Mesenteric fat pad (tissue), 1 donor: ENCODE measurements at places on chromosomes 13 and 19.

DNA sequence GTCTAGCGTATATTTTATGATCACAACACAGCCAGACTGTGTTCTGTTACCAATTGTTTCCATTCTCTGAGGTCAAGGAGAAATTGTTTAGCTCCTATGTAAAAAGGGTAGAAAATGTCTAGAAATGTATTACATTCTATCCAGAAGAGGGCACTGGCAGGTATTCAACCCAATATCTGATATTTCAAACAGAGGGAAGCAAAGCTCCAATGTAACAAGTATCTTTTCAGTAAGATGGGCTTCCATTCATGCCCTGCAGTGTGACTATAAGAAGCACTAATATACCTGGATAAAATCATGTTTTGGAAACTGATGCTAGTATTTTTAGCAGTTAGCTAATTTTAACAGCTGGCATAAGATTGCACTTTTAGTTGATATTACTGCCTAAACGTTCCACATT lies 312.7 kb downstream of the FGF14 start:
- DNase-seq: no peak

DNA sequence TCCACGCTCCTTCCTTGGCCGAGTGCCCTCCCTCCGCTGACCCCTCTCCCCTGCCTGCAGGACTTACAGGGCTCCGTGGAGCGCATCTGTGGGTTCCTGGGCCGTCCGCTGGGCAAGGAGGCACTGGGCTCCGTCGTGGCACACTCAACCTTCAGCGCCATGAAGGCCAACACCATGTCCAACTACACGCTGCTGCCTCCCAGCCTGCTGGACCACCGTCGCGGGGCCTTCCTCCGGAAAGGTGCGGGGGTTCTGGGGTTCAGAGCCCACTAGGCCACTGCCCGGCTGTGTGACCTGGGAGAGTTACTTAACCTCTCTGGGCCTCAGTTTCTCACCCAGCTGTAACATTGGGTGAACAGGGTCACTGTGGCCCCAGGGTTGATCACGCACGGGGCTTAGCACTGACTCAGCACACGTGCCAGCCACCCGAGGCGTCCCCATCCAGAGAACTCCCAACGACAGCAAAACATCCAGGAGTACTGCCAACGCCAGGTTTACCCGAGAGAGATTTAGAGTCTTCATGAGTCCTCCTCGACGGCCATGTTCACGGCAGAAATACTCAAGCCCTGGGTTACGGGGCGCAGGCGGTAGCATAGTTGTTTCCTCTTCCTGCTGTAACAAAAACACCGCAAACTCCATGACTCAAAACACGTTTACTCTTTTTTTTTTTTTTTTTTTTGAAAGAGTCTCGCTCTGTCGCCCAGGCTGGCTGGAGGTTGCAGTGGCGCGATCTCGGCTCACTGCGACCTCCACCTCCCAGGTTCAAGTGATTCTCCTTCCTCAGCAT lies 9.7 kb upstream of the SPACA4 start:
- no peak for DNase-seq

DNA sequence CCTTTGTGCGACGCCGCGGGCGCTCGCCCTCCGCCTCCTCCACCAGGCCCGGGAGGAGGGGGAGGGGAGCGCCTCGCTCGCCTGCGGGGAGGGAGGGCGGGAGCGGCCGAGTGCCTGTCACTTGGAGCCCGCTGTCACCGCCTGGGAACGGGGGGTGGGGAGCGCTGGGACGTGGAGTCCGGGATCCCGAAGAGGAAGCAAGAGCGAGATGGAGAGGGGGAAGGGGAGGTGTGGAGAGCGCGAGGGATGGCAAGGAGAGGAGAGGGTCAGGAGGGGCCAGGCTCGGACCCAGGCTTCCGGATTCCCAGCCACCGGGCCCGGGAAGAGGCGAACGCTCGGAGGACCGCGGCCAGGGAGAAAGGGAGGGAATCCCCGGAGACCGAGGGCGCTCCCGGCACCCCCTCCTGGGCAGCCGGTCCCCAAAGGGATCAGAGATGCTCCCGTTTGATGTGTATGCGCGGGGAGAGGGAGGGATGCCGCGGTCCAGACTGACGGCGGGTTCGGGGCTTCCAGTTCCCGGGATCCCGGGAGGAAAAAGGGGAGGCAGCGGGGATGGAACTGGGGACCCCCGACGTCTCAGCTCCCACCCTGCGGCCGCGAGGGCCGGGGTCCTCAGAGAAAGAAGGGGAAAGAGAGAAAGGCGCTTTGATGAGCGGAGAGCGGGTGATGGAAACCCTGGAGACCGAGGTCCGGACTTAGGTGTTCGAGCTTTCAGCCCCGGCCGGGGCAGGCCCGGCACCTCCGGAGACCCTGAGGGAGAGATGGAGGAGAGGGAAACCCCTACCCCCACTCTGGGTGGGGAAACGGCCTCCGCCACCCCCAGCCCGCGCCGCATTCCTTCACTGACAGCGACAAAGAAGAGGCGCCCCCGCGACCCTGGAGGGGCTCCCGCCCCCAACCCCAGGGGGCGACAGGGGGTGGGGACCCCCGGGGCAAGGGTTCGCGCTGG lies 4.7 kb upstream of the DPF1 start:
- DNase-seq: no peak

GRCh38 chr19:29631450-29631849 lies 25.4 kb downstream of the POP4 start:
- no peak for DNase-seq

DNA sequence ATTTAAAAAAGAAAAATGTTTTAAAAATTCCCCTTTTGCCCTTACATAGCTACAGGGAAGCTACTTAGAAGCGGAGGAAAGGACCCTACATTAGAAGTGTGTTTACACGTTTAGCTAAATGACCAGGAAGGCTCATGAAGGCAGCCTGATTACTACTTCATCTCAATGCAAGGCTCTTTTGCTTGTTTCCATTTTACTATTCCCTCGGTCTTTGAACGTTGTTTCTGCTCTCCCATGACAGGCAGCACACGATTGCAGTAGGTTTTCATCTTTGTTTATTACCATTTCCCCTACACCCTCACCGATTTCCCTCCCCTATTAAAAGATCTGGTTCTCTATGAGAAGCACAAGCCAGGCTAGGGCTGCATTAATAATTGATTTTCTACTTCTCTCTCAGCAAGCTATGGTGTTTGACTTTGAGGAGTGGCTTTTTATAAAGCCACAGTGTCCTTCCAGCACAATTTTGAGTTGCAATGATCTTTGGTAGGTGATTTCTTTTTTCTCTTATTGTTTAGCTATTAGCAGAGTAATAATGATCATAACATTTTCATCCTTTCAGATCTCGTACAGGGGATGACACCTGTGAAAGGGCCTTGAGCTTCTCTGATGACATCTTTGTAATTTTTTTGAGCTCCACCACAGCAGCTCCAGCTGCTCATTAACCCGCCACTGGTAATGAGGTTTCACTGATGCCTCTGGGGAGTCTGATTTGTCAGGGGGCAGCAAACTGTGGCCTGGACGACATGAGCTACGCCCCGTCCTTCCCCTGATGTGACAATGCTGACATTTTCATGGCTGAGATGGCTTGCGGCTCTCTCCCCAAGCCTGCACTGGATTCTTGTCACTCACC lies 670.3 kb downstream of the UQCRFS1 start:
- no peak for DNase-seq

GRCh38 chr13:53220038-53220437 lies 191.4 kb downstream of the OLFM4 start:
- DNase-seq: no peak

- DNase-seq: no peak
These were observed 8.2 kb upstream of the SUCLA2 start for GRCh38 chr13:48009284-48009683.

DNA sequence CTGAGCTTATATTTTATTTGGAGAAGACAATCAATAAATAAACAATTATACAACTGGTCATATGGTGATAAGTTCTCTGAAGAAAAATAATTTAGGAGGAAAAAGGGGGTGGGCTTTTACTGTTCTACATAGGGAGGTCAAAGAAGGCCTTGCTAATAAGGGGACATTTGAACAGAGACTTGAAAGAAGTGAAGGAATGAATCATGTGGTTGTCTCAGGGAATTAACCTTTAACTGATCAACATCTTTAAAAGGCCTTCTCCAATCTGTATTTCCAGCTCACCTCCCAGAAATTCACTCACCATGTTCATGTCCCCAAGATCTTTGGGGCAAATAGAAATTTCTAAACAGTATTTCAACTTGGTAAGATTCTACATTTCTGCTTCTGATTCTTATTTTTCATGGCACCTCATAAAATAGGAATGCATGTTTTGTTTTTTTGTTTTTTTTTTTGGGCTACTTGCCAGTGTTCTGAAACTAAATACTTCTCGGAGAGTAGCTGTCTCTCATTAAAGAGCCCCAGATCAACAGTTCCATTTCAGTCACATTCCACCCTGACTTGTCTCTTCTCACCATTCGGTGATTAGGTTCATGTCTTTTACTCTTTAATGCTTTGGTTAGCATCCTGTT lies 19.2 kb upstream of the LPAR6 start:
- DNase-seq: no peak

DNA sequence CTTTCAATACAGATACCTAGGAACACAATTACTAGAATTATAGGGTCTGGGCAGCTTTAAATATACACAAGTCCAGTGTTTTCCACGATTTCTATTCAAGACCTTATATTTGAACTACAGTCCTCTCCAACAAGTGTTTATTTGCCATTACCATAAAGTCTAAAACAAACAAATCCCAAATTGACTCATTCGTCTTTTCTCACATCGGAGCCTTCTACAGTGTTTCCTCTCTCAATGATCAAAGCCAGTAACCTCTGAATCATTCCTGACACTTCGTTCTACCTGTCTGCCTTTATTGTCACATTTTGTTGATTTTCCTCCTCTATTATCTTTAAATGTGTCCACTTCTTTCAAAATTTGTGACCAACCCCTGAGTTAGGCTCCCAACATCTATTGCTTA lies 1356.5 kb upstream of the SLC10A2 start:
- no peak for DNase-seq

DNA sequence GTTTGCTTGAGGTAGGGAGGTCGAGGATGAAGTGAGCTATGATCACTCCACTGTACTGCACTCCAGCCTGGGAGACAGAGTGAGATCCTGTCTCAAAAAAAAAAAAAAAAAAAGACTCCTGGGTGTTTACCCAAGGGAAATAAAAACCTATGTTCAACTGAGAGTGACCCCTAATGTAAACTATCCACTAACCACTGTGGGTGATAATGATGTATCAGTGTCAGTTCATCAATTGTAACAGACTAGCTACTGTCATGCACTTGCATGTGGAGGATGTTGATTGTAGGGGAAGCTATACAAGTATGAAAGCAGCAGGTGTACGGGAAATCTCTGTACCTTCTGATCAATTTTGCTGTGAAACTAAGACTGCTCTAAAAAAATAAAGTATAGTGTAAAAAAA lies 2.6 kb upstream of the CIB3 start:
- DNase-seq: no peak

DNA sequence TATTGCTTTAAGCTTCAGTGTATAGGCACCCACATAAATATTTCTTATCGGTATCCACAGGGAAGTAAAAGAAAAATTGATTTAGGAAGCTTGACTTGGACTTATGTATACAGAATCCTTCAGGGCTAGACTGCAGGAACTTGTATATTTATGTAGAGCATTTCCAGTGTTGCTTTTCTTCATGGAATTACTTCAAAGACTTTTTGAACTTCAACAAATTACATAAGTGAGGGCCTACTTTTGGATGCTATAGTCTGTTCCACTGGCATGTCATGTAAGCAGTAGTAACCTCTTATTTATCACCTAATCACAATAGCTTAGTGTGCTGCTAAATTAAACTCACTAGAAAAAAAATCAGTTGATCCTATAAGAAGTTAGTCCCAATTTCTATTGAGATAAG lies 557.9 kb upstream of the SLITRK6 start:
- no peak for DNase-seq

GRCh38 chr13:21613791-21614190 lies 9.8 kb upstream of the MICU2 start:
- no peak for DNase-seq

GRCh38 chr19:12789098-12789903 lies 2.0 kb upstream of the JUNB start:
- no peak for DNase-seq

DNA sequence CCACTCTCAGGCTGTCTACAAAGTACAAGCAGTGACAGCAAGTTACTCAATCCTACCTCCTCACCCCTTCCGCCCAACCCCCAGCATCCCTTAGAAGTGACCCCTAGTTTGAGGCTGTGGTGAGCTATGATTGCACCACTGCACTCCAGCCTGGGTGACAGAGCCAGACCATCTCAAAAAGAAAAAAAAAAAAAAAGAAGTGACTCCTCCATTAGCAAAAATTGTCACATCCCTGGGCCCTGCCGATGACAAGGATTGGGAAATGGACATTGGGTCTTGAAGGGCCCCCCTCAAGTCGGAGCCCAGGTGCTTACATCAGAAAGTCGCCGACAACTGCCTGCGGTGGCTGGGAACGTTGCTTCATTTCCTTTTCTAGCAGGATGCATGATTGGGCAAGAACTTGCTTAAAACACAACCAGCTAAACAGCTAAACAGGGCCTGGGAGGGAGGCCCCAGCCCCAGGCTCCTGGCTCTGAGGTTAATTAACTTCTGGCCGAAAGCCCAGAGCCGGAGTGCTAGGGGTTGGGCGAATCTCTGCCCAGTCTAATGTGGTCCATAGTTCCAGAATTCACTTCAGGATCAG lies 15.3 kb downstream of the RAB3D start:
- DNase-seq: no peak

- no peak for DNase-seq
These were observed 496.7 kb downstream of the COG6 start for GRCh38 chr13:40152145-40152544.

- DNase-seq: no peak
These were observed 2678.4 kb downstream of the PCDH9 start for GRCh38 chr13:64551755-64552154.

DNA sequence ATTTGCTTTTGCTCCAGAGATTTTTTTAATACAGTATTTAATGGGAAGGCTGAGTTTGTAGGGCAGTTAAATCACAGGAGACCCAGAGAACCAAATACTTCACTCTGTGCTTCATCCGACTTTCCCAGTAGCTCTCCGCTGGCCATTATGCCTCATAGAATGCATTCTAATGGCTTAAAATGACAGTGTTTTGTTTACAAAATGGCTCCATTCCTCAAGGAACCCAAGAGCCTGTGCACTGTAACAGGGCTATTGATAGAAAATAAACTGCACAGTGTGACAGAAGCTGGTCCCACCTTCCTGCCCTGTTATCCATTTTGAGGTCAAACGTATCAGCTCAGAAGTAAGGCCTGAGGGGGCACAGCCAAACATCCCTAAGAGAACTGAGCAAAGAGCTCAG lies 136.5 kb downstream of the RAP2A start:
- DNase-seq: no peak

GRCh38 chr19:49985871-49986270 lies 24.9 kb upstream of the SIGLEC11 start:
- DNase-seq: no peak

DNA sequence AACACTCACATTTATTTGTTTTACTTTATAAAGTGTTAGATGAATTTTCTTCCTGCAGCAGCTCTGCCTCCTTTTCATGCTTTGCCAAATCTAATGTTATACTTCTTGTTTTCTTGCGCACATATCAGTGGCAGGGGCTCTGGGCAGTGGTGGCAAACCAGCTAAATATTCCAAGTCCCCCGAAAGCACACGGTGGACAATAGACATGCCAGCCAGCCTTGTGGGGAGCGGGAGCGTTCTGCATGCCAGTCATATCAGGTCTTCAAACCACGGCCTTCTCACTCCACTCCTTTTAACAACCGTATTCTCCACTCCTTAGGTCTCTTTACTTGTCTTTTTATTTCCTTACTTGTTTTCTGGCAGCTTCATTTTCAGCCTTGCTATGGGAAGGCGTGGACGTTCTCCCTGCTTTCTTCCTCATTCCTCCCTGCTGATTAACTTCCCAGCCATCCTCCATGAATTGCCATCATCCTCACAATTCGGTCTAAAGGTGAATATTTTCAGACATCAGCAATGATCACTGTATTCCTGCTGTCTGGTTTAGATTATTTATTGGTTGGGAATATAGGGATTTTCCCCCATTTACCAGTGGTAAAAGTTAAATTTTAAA lies 77.1 kb upstream of the WASF3 start:
- no peak for DNase-seq
